Spleen (tissue), 13 donors: ENCODE measurements at places on chromosomes 16 and 17.
A peak's percentile ranks its signal among the peaks of the same experiment; 100 is the strongest.

- no peak for DNase-seq
Observed at GRCh38 chr16:17251496-17251895, 219.3 kb downstream of the XYLT1 start.

GRCh38 chr16:58105631-58106030, 23.6 kb downstream of the CFAP20 start:
- no peak for DNase-seq

DNA sequence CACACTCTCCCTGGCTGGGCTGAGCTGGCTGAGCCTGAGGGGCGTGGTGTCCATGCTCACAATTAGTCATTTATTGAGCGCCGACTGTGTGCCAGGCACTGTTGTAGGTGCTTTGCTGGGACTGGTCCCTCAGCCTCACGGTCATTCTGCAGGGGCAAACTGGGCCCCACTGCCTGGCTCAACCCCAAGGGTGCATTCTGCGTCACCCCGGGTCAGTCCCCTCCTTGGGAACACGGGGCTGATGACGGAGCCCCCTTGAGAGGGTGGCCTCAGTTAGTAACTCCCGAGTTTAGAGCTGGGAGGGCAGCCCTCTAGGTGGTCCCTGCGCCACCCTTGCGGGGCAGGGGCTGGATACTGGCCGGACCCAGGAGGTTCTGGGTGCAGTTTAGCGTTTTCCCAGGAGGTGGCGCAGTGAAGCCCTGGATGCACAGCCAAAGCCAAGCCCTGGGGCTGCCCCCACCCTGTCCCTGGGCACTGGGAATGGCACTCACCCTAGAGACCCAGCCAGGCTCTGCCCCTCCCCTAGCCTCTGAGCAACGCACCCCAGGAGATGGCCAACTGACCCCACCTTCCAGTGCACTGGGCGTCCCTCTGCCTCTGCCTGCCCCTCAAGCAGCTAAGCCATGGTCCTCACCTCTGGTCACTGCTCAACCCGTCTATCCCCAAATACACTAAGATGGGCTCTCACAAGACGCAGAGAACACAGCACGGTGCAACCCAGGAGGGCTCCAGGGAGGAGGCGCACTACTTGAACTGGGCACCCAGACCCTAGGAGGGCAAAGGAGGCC, 243.2 kb upstream of the GSE1 start:
- DNase-seq, result no peak

GRCh38 chr17:15456972-15457722, 10.3 kb downstream of the CDRT4 start:
- DNase-seq, result no peak

DNA sequence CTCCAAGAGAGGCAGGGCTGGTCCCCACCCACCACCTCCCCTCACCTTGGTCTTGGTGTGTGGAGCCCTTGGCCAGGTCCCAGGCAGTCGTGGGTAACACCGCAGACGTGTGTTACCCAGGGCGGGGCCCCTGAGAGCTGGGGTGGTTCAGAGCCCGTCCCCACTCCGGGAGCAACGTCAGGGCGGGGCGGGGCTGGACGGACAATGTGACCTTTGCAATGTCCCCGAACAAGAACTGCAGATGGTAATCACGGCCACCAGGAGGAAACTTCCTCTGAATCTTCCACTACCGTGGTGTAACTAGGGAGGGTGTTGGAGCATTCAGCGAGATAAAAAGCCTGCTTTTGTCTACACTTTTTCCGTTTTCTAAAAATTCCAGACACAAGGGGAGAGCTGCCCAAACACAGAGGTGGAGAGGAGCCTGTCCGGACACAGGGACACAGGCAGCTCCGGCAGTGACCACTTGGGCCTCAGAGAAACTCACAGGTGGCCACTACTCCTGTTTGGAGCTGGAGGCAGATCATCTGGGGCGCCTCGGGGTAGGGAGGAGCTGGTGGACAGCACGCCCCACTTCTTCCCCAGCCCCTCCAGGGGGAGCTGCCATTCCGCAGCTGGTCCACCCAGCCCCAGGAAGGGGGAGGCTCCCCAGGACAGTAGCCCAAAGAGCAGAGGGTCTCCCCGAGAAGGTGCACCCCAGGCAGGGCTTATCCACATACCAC, 14.2 kb upstream of the SLC38A10 start:
- peak; percentile 93 for DNase-seq

GRCh38 chr16:30533748-30534367, 800 bp downstream of the ZNF747 start:
- peak; percentile 77 for DNase-seq

DNA sequence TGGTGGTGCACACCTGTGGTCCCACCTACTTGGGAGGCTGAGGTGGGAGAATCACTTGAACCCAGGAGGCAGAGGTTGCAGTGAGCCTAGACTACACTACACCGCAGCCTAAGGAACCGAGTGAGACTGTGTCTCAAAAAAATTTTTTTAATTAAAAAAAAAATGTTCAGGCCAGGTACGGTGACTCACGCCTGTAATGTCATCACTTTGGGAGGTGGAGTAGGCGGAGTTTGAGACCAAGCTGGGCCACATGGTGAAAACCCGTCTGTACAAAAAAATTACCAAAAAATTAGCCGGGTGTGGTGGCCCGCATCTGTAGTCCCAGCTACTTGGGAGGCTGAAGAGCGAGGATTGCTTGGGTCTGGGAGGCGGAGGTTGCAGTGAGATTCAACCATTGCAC, 3.6 kb upstream of the FAM222B start:
- DNase-seq, result peak; percentile 18

DNA sequence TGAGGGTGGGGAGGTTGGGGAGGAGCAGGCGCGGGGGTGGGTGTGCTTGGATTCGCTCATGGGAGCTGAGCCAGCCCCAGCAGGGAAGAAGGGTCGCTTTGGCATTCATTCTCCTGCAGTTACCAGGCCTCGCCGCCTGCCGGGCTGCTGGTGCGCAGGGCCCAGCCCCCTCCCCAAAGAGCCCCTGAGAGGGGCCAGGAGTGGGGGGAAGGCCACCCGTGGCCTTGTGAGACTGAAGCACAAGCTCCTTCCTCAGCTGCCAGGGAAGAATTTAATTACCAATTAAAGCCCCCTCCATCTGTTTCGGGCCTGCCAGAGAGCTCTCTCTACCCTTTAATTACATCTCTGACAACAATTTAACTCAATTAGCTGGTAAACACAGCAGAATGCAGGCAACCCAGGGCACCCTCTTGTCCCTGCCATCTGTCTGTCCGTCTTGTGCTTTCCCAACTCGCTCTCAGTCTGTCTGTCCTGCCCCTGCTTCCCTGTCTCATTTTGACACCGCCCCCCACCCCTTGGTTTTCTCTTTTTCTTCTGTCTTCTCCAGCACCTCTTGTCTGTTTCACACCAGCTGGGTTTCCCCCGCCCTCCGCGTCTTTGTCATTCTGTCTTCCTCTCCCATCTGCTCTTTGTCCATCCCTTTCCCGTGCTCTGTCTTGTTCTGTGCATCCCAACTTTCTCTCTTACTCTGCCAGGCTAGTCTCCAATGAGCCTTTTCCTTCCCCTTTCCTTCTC, 32.7 kb downstream of the CDK5RAP3 start:
- DNase-seq, result no peak

GRCh38 chr16:56869513-56870275, 4.7 kb downstream of the SLC12A3 start:
- DNase-seq, result no peak

GRCh38 chr16:67372664-67373063, 20.6 kb downstream of the TPPP3 start:
- no peak for DNase-seq

GRCh38 chr16:9525037-9525436, 433.6 kb downstream of the HAPSTR1 start:
- DNase-seq, result no peak

DNA sequence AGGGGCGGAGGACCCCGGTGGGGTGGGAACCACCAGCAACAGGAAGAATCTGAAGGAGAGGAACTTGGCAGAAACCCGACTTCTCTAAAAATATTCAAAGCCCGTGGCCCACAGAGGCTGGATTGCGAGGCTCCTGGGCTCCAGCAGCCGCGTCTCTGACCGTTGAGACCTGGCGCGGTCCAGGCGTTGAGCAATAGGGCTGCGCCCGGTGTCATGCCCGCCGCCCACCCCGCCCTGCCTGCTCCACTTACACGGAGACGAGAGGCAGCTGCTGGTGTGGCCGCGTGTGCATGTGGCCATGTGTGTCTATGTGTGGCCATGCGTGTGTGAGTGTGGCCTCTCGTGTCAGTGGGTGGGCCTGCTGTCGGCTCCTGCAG, 83.6 kb downstream of the IRF8 start:
- DNase-seq, result peak; percentile 85

GRCh38 chr17:50060951-50061712, 5.2 kb downstream of the ITGA3 start:
- DNase-seq, result peak; percentile 71

DNA sequence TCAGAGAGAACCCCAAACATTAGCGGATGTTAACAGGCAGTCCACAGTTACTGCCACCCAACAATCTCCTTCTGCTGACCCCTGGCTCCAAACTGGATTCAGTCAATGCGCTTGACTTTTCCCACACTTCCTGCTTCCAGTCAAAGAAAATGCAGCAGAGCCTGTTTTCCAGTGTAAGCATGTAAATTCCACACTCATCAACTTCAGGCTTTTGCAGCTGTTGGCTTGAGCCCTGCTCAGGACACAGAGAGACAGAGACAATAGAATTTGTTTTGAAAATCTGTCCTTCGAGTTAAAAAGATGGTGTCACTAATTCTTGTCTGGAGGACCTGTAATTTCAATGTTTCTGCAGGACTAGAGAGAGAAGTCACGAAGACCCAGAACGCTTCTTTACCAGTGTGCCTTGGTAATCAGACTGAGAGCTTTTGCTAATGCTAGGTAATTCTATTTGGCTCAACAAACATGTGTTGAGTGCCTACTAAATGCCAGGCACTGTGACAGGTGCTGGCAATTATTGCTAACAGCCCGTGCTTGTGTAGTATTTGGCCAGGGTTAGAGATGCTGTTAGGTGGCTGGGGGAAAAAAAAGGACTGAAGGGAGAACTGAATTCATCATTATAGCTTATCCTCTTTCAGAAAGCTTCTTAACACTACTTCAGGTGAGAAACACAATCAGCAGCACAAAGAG, 32.5 kb downstream of the HOXB1 start:
- no peak for DNase-seq

DNA sequence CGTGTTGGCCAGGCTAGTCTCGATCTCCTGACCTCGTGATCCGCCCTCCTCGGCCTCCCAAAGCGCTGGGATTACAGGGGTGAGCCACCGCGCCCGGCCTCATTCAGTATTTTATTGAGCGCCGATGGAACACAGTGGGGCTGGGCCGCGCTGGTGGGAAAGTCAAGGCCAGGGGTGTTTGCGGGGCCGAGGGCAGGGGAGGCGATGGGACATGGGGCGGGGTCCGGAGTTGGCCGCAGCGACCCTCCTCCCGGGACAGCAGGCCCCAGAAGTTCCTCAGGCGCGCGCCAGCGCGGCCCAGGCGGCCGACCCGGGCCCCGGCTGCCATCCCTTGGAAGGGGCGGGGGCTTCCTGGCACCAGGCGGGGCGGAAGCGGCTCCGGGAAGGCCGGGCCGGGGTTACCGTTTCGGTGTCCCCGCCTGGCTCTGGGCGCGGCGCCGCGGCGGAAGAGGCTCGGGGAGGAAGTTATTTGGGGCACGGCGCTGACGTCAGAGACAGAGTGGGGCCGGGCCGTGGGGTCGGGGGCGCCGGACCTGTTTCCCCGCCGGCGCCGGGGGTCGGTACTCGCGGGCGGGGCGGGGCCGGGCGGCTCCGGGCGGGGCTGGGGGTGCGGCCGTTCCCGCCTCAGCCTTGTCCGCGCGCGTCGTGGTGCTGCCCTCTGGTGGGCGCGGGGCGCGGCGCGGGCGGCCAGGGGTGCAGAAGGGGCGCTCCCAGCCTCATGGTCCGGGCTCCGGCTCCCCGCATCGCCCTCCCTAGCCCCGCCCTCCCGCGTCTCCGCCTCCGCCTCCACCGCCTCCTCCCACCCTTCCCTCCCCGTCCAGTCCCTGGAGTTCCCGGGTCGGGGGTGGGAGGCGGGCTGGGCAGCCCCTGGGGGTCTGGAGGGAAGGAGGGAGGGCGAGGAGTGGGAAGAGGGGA, 952 bp upstream of the PRSS27 start:
- DNase-seq, result peak; percentile 96

GRCh38 chr17:78488867-78489634, 88.1 kb downstream of the DNAH17 start:
- no peak for DNase-seq
